ENCODE measurements at places on chromosomes 6 and 20.
A peak's percentile ranks its signal among the peaks of the same experiment; 100 is the strongest.

DNA sequence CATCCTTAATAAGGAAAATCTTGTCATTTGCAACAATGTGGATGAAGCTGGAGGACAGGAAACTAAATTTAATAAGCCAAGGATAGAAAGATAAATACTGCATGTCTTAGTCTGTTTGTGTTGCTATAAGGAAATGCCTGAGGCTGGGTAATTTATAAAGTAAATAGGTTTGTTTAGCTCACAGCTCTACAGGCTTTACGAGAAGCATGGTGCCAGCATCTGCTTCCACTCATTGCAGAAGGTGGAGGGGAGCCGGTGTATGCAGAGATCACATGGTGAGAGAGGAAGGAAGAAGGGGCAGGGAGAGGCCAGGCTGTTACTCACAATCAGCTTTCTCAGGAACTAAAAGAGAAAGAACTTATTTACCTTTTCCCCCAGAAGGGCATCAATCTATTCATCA lies 118.9 kb upstream of the SMLR1 start:
- DNase-seq = peak; percentile 60

- peak; percentile 36 for DNase-seq
These were observed 9.1 kb downstream of the CASS4 start for GRCh38 chr20:56420940-56421688.

DNA sequence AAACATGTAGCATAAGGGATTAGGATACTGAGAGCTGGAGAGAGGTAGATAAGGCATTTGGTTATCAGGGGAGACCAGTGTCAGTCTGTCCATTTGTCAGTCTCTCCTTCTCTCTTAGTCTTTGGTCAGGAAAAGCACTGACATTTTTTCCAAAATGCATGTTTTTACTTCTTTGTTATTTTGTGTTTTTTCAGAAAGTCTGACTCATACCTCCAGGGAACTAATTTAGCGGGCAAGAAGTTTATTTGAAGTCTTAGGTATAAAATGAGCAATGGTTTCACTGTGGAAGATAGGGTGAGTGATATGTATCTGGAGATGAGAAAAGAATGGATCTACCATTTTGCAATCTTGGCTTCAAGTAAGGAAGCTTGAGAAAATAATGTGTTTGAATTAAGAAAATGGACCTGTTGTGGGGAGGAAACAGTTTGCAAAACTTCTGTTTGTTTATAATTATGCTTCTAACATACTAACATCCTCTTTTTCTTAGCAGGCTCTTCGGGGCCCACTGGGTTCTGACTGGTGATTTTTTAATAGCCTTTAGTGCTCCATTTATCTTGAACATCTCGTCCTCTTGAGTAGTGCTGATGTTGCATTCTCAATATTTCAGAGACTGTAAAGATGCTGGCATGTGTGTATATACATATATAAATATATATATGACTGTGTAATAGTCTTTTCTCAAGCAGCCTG lies 66.9 kb upstream of the FABP7 start:
- DNase-seq = no peak

DNA sequence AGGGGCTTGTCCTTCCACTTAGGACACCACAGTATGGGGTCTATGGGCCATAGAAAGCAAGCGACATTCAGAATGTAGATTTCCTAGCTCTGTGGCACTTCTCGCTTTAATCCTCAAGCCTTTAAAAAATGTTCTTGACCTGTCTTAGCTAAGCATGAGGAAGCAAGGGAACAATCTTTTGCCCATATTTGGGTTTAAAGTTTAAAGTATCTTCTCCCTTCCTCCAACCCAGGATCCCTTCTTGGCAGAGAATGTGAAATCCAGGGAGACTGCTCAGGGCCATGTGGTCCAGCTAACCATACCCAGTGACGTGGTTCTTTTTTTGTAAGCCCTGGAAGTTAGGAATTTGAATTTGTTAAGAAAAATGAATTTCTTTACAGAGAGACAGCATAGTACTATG lies 289.9 kb downstream of the BTBD9 start:
- no peak for DNase-seq

GRCh38 chr6:150143516-150144293 lies 861 bp downstream of the PPP1R14C start:
- no peak for DNase-seq

GRCh38 chr20:63829945-63830835 lies 874 bp downstream of the ZBTB46 start:
- peak; percentile 33 for DNase-seq

- no peak for DNase-seq
These were observed 43.4 kb downstream of the MTHFD1L start for GRCh38 chr6:150908901-150909300.

DNA sequence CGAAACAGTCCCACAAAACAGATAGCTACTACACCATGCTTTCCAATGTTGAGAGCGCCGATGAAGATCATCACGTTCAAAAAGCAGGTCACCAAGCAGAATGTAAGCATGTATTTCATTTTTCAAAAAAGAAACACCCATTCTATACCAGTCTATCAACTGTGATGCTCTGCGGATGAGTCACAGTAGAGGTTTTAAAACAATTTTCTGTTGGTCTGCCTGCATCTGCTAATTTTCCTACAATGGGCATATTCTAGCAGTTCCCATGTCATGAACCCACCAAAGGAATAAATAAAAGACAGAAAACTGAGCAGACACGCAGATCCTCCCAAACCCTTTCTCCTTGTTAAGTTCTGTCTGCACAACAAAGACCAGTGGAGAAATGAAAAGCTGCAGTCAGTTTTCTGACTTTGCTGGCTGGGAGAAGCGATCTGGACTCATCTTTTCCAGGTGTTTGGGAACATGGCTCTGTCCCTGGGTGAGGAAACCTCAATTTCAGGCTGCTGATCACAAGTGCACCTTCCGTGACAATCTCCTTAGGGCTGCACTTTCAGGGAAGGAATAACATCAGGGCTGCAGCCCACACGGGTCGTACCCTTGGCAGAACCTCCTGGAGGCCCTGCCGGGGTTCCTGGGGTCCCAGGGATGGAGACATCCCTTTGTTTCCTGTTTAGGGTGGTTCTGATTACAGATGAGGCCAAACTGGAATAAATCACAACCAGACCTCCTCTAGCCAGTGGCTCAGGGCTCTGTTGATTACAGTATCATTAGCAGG lies 200.1 kb downstream of the BMP7 start:
- no peak for DNase-seq

DNA sequence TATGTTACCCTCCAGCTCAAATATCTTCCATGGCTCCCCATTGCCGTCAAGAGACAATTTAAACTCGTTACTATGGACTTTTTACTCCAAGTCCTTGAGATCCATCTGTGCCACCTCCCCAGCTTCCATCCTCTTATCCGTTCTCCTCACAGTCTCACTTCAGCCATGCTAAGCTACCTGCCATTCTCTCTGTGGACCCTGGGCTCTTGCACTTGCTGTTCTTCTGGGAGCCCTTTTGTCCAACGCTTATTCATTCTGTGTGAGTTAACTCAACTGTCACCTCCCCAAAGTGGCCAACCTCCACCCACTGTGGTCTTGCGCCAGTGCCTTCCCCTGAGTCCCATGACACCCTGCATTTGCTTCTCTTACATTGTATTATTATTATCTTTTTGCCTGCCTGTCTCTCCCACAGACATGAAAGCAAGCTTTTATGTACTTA lies 132.4 kb downstream of the BCAS1 start:
- no peak for DNase-seq

DNA sequence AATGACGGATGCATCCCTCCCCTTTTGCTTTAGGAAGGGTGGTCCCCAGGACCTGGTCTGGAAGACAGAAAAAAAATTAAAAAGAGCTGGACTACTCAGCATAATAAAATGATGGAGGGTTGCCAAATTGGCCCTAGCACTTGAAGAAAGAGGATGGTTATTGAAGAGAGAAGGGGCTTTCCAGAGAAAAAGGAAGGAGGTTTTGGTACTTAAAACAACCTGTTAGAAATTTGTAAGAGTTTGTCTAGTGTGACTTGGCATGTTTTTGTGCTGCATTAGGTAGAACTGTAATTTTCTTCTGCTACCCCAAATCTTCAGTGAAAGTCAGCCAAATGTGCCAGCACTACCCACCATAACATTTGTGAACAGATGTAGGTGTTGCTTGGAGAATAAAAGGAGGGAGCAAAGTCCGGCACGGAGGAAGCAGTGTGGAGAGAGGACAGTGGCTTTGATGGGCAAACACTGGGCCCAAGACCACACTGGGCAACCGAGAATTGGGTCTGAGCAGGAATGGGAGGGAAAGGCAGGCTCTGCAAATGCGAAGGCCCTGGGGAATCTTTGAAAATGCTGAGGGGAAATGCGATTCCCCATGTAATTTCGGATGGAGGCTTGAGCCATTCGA lies 160.9 kb downstream of the QRSL1 start:
- DNase-seq = no peak

DNA sequence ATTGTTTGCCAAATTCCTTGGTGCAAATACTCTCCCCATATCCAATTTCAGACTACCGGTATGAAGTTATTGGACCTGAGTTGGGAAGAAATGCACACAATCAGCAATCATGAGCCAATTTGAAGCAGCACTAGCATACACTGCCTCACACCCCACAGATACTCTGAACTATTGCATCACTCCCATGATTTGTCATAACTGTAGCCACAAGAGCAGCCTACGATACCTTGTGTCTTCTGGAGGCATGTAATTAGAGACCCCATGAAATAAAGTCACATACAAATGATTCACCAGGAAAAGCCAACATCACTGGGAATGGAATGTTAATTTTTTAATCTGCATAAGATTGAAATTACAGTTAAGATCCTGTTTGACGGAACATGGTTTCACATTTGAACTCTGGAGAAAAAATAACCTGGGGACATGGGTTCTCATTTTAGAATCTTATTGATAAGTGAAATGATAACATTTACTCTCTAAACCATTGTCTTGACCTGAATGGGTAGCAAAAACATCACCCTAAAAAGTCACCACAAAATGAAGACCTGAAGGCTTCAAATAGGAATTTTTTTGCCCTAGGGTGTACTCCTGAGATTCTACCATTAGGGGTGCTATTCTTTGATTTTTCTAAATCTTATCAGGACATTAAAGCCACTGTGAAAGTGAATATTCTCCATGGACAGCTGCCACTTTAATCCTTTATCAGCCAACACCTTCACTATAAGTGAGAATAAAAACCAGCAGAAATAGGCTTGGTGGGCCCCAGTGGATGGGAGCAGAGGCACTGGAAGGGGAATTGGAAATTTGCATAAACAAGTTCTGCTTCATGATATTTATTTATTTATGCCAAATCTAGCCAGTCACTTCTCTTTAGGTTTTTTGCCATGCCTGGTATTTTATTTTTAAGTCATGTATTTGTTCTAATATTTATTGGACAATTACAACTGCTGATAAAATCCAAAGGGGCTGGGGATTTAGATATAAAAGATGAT lies 34.5 kb upstream of the HBS1L start:
- DNase-seq = peak; percentile 7

Measured in lung microvascular endothelial cell (primary cell).